ENCODE measurements at places on chromosomes 1 and 21.

GRCh38 chr1:42466030-42466429, 2.9 kb downstream of the CCDC30 start:
- DNase-seq: no peak

GRCh38 chr1:206955476-206956451, 9.5 kb upstream of the PIGR start:
- DNase-seq: no peak

GRCh38 chr1:84190455-84190854, 46.4 kb downstream of the PRKACB start:
- DNase-seq: no peak

- DNase-seq: no peak
These were observed 1.8 kb downstream of the RAB13 start for GRCh38 chr1:153984123-153984894.

- no peak for DNase-seq
These were observed 301.7 kb upstream of the VAMP3 start for GRCh38 chr1:7469255-7469938.

- no peak for DNase-seq
These were observed 2.6 kb upstream of the NBPF3 start for GRCh38 chr1:21437341-21437640.

GRCh38 chr1:207807326-207807689, 55.5 kb downstream of the CD46 start:
- no peak for DNase-seq

DNA sequence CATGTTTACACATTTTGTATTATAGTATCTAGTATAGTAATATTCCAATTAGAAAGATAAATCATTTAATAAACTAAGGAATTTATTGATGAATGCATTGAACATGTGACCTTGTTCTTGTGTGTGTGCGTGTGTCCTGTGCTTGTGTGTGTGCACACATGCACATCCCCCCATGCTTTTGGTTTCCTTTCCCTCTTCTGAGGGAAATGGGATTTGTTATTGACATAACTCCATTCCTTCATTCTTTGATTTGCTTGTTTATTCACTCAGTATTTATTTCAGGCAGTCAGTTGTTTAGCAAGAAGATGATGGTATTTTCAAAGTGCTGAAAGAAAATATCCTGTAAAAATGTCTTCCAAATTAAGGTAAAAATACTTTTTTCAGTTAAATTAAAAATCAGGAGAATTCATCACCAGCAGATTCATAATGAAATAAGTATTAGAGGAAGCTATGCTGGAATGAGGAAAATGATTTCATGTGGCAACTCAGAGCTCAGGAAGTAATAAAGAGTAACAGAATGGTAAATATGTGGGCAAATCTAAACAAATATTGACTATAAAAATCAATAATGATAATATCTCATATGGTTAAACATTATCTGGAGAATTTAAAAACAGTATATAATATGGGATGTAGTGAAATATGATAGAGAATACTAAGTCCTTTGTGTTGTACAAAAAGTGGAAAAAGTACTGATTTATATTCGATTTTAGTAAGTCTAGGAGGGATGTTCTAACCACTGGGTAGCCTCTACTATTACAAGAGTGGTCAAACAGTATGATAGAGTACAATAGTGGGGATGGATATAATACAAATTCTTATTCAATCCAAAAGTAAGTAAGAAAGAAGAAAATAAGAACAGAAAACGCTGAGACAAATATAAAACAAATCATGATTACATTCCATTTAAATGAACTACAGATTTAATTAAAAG, 35.2 kb upstream of the SIPA1L2 start:
- no peak for DNase-seq

All from stimulated activated CD4-positive, alpha-beta T cell treated with anti-CD3 and anti-CD28 coated beads, Interleukin-12 subunit alpha, Interleukin-12 subunit beta, amount 100 ng/mL, for 4 hours (primary cell).